Activated T-helper 17 cell treated with anti-CD3 and anti-CD28 coated beads, Interleukin-2, amount 50 U/mL, for 72 hours (primary cell): ENCODE measurements at places on chromosomes 3 and 15. TPM values are rescaled to one million over a fixed set of nuclear protein-coding genes. Genes with fewer than 3 reads are reported as not detected.

- ATAC-seq: no peak
Measured at GRCh38 chr15:49155834-49156627, 632 bp upstream of the COPS2 start.

- no peak for ATAC-seq
Measured at GRCh38 chr3:72150634-72151412, 365.9 kb upstream of the PROK2 start.

DNA sequence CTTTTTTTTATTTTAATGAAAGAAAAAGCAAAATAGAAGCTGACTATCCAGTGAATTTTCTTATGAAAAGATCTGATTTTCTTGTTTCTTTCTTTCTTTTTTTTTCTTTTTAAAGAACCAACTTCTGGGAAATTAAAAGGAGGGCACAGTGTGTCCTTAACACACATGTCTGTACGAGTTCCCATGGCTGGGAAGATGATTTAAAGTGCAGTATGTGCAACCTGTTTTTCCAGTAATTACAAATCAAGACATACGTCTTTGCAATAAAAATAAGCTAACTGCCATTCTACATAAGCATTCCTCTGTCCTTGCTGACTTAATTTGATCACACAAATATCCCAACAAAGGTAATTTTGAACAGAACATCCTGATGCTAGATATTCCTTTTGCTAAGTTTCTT is 416.1 kb downstream of the ROBO1 start:
- no peak for ATAC-seq

GRCh38 chr3:24748520-24748919 is 253.9 kb upstream of the THRB start:
- no peak for ATAC-seq

DNA sequence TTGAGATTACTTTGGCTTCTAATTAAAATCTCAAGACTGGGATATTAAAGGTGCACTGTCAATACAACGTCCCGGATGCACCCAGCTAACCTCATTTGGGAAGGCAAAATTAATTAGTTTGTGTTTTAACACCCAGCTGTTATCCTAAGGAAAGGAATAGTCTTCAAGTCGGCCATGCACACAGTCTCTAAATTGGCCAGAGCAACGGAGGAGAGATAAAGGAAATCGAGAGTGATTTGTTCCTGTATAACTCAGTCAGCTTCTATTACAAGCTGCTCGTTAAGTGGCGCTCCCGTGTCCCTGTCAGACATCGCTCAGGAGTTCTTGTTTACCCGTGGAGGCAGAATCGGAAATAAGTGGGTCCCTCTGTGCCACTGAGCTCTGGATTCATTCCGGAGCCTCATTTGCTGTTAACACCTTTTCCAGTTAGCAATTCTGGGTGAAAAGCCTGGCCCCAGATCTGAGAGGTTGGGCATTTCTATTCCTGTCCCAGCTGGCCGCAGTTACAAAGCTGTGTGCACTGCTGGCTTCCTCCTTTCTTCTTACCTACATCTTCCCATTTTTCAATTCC is 63.9 kb downstream of the ST8SIA2 start:
- no peak for ATAC-seq

GRCh38 chr3:127037418-127037841 is 54.5 kb downstream of the PLXNA1 start:
- no peak for ATAC-seq

GRCh38 chr3:61847784-61848462 is 286.6 kb downstream of the PTPRG start:
- ATAC-seq: no peak

DNA sequence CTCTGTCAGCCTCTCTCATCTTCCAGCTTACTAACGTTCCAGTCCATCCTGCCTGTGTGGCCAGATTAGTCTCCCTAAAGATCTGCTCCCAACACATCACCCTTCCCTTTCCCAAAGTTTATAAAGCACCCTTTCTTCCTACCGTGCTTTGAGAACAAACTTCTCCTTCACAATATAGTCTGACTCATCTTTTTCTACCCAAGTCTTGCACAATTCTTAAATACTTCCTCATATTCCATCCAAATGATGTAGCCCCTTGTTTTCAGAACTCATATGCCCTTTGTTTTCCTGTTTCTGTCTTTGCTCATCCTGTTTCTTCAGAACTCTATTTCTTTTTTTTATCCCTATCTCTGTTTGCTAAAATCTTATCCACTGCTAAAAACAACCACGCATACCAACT is 326.8 kb downstream of the MFSD1 start:
- ATAC-seq: no peak

GRCh38 chr3:153734777-153735551 is 386.2 kb upstream of the ARHGEF26 start:
- no peak for ATAC-seq

DNA sequence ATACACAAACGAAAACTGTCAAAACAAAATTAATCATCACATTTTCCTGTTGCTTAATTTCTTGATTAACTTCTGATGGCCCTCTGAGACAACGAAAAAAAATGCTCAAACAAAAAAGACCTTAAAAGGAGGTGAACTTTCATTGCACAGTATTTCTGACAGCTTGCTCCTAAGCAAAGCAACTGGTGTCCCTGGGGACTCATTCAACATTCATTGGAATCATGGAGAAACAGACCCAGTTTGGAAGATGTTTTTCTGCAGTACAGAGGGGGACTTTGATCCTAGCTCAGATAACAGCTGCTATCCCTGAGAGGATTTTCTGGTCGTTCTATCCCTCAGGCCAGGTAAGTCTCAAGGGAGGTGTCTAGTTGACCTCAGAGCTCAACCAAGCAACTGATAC is 378.7 kb upstream of the ATP11B start:
- no peak for ATAC-seq

DNA sequence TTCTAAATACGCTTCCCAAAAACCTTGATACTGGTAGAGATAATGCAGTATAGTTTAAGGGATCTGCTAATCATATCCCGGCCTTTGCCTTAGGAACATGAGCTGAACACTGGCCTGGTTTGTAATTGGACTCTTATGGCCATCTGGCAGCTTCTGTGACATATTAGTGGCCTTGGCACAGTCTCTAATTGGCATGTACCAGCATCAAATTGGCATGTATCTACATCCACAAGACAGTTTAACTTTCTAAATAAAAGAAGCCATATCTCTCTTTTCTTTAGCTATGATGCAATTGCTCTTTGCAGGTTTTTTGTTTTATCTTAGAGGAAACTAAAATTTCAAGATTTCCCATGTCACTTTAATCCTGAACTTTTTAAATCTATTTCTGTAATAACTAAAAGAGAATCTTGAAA is 44.6 kb upstream of the FILIP1L start:
- ATAC-seq: no peak

DNA sequence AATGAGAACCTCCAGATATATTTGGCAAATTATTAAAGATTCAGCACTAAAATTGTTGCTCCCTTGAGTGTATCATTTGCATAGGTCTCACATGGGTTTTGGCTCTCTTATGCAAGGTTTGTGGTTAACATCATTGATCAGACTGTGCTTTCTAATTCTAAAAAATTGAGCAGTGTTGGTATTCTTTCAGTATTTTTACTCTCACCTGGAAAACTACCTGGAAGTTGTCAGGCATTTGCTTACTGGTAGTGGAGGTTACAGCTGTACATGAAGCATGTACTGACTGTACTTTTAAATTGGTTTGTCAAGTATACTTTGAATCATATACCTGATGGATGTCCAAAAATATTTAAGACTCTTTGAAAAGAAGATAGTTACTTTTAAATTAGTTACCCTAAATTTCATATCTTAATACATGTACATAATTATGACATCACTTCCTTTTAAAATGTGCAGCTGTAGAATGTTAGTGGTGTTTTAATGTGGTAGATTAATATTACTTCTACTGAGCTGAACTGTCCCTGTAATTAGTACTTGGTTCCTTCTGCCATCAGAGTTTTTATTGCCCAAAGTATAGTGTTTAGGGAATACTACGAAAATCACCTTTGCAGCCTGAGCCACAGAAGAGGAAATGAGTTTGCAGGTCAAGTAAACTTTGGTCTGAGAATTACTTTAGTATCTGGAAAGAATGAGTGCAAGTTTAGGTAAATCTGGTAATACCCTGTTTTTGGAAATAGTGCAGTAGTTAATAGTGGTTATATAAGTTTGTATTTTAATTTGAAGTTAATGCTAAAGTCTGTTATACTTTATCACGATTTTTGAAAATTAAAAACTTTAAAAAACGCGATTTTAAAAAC is 2.8 kb downstream of the CHD2 start:
- no peak for ATAC-seq

DNA sequence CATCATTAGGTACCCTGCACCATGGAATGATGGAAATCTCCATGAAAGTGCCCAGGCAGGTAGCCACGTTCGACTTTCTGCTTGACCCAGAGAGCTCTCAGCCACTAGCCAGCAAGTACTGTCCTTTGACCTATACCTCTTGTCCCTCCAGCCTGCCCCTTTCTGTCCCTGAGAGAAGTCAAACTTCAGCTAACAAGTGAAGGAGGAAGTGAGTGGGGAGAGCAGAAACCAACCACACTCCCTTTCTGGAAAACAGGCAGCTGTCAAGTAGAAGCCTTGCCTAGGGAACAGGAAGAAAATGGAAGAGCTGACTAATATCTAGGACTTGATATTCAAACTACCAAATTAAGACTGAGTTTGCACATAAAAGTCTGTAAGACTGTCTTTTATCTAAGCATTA is 30.3 kb upstream of the FSTL1 start:
- ATAC-seq: no peak

- no peak for ATAC-seq
Measured at GRCh38 chr3:139533781-139534454, 5.6 kb downstream of the RBP1 start.

DNA sequence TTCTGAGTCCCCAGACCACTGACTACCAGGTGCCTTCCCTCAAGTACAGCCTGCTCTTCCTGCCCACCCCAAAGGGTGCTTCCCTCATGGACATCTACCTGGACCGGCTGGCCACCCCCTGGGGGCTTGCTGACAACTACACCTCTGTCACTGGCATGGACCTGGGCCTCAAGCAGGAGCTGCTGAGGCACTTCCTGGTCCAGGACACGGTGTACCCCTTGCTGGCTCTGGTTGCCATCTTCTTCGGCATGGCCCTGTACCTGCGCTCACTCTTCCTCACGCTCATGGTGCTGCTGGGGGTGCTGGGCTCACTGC is 9.3 kb downstream of the DISP2 start:
- no peak for ATAC-seq

- ATAC-seq: no peak
Measured at GRCh38 chr3:37554364-37554763, 307.3 kb upstream of the CTDSPL start.

GRCh38 chr3:49803465-49804140 is 542 bp downstream of the INKA1 start:
- no peak for ATAC-seq

GRCh38 chr3:116051586-116051985 is 393.7 kb downstream of the LSAMP start:
- no peak for ATAC-seq

DNA sequence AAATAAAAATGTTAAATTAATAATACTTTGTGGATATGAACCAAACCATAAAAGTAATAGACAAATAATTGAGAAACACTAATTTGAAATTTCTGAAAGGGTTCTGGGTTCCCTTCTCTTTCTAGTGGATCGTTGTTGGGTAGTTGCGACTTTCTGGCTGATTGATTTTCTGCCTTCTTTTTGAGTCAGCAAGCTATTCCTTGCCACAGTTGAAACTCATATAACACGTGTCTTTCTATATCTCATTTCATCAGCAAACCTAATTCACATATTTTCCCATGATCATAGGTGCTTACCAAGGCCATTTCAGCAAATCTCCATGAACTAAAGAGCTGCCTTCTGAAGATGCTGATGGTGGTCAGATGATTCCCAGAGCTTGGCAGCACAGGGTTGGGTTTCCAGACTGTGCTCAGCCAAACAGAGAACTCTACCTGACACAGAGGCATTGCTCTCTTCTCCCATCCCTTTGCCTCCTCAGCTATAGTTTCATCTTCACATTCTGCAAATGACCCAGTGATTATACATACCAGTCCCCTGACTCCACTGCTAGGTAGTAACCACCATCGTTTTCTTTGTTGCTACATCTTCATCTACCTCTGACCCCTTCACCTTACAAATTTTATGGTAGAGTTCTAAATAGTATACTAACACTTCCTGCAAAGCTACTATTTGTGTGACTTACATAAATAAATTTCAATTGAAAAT is 383.9 kb upstream of the DPH6 start:
- ATAC-seq: no peak

DNA sequence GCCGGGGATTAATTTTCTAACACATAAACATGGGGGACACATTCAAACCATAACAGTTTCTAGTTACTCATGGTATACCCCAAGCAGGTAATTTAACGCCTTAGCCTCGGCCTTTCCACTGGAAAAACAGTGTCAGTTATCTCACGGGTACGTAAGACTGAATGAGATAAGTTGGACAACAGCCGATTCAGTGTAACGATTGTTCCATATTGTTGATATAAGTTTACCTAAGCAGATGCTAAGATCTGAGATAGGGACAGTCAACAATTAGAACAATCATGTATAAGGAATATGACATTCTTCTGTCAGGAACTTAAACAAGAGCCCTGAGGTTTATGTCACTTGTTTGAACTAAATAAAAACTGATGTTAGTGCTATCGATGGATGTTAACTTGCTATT is 130.8 kb downstream of the GHSR start:
- no peak for ATAC-seq

DNA sequence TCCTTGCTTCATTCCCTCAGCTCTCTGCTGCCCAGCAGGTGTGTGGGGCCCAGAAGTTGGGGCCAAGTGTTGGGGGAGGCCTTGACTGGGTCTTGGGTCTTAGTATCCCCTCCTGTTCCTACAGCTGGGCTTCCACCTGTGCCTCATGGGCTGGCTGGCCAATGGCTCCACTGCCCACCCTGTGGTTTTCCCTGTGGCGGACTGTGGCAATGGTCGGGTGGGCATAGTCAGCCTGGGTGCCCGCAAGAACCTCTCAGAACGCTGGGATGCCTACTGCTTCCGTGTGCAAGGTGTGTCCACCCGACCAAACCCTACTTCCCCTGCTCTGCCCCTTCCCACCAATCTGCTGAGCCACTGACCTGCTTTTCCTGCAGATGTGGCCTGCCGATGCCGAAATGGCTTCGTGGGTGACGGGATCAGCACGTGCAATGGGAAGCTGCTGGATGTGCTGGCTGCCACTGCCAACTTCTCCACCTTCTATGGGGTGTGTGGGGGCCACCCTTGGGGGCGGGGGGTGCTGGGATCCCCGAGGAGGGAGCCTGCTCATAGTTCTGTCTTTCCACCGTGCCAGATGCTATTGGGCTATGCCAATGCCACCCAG is 10.9 kb downstream of the NT5DC2 start:
- no peak for ATAC-seq

DNA sequence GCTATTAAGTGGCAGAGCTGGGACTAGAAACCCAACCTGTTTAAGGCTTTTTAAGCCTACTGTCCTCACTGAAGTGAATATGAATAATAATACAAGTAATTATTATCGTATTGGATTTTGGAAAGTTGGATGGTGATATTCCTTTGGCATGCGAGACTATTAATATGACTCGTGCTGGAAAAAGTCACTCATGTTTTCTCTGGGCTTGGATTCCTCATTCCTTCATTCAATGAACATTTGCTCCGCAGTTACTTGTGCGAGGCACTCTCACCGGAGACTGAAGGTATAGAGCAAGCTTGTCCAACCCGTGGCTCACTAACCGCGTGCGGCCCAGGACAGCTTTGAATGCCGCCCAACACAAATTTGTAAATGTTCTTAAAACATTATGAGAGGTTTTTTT is 694 bp downstream of the PLAAT1 start:
- no peak for ATAC-seq

Gene TMCO5A
- not detected for total RNA-seq

Gene MITF
- total RNA-seq: not detected

Gene CYP1A2
- not detected for total RNA-seq

Gene HRG
- not detected for total RNA-seq

Gene PATL2
- 7.9 TPM for total RNA-seq

Gene CYP19A1
- total RNA-seq: 0.71 TPM

Gene ROPN1B
- not detected for total RNA-seq

Gene CCR3
- not detected for total RNA-seq

Gene TUSC2
- 13.9 TPM for total RNA-seq

Gene RASL12
- not detected for total RNA-seq

Gene COL6A5
- total RNA-seq: not detected
